ENCODE measurements at places on chromosomes 1 and 21. TPM values are rescaled to one million over a fixed set of nuclear protein-coding genes. Genes with fewer than 3 reads are reported as not detected.

DNA sequence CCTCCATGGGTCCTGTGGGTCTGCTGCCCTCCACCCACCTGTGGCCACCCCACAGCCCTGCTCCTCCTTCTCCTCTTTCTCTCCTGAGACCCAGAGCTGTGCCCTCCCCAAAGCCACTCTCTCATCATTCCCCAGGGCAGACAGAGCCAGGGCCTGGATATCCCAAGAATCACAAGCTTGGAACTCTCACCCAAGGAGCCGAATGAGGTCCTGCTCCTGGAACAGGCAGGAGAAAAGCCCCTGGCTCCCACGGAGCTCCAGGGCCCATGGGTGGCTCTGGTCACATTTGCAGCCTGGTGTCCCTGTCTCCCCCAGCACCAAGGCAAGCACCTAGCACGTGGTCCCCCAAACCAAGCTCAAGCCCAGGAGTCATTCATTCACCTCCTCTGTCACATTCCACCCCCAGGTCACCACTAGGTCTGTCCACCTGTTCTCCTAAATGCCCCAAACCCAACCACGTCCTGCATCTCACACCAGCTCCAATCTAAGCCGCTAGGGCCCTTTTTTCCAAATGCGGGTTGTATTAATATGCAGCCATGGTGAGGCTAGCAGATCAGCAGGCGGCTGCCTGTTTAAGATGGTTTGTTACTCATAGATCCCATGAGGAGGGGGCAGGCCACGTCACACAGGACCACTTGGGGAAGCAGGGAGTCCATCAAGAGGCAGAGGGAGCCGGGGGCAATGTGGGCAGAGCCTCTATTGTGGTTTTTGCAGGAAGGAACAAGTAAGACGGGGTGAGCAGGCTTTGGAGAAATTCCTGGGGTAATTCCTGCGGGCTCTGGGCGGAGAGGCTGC is 215.5 kb upstream of the VAMP3 start:
- no peak for DNase-seq

DNA sequence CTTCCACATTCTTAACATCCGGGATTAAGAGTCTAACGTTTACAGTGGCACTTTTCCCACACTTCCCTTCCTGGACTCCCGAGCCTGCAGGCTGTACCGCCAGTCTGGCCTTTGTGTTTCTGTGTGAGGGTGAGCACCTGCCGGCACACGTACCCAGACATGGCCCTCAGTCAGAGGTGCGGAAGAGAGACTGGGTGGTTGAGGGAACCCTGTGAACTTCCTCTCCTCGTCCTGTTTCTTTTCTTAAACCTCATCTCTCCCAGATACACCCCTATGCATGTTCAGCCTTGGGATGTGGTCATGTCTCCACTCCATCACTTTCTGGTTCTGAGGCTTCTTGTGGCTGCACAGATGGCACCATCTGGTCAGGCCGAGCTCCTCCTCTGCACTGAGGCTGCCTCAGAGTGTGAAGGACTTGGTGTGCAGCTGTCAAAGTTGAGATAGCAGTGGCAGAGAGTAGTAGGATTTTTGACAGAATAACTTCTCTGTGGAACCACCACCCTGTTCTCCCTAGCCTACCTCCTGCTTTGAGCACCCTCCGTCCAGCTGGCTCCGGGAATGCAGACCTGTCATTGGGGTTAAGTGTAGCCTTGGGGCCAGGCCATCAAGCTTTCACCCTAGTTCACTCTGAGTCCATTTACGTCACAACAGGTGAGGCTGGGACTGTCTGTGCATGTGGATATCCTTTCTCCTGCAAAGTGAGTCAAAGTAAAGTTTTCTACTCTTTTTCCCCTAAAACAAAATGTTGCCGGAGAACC is 31.4 kb downstream of the VASH2 start:
- no peak for DNase-seq

DNA sequence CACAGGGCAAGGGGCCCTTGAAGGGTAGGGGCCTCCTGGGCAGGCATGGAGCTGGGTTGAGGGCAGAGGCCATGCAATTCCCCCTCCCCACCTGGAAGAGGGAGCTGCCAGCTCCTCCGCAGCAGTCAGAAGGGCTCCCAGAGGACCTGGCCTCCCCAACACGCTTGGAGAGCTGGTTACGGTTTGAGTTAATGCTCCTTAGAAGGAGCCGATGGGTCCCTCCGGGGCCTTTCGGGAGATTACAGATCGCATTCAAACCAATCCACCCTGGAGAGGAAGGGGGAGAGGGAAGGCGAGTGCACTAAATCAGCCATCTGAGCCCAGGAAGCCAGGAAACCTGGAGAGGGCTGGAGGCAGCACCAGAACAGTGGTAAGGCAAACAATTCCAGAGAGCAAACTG is 106.3 kb upstream of the CSF3R start:
- no peak for DNase-seq

- no peak for DNase-seq
Observed at GRCh38 chr1:234884701-234885100, 243.9 kb downstream of the TOMM20 start.

DNA sequence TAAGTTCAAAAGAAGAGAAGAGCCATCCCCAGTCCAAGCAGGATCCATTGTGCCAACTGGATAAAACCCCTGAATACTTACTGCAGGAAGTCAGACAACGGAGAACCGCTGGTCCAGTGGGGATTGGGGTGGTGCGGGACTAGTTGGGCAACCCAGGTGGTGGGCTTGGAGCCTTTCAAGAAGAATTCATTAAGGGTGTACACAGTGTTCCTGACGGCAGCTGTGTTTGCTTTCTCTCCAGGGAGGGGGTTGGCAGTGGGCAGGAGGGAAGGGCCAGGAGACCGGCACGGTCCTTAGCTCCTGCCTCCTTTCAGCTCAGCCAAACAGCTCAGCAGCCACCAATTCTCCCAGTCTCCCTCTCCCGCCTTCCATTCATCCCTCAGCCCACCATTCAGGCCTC is 7.1 kb upstream of the CDK18 start:
- no peak for DNase-seq

DNA sequence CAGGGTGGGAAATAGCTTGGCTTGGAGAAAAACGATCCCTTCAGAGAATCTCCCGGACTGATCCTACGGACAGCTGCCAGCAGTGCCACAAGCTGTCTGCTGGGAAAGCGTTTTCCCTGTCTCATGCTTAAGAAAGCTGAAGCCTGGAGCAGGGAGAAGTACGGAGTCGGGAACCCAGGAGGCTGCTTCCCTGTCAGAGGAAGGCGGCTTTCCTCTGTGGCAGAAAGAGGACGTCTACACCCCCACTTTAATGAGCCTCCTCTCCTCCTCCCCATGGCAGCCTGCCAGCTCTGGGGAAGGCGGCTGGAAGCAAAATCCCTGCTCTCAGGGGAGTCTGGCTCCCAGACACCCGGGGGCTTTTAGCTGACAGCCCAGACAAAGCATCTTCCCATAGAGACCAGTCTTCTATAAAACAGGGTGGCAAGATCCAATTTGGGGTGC is 7.3 kb downstream of the KIF21B start:
- no peak for DNase-seq

Gene CDCA8
- 91.2 TPM for total RNA-seq

Measured in activated CD4-positive, alpha-beta T cell treated with anti-CD3 and anti-CD28 coated beads, Interleukin-2, amount 10 ng/mL, durations not matched to agents 7 days and 5 days (primary cell).